ENCODE measurements at places on chromosomes 2 and 18.

GRCh38 chr2:36530178-36530982 lies 67.6 kb downstream of the FEZ2 start:
- no peak for DNase-seq

DNA sequence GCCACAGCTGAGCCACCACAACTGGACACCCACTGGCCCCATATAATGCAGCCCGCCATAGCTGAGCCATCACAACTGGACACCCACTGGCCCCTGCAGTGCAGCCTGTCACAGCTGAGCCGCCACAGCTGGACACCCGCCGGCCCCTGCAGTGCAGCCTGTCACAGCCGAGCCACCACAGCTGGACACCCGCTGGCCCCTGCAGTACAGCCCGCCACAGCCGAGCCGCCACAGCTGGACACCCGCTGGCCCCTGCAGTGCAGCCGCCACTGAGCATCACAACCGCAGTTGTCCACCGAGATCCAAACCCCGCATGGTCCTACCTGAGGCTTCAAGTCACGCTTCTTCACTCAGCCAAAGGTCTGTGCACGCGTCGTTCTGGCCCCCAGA lies 134.2 kb downstream of the PXDN start:
- no peak for DNase-seq

DNA sequence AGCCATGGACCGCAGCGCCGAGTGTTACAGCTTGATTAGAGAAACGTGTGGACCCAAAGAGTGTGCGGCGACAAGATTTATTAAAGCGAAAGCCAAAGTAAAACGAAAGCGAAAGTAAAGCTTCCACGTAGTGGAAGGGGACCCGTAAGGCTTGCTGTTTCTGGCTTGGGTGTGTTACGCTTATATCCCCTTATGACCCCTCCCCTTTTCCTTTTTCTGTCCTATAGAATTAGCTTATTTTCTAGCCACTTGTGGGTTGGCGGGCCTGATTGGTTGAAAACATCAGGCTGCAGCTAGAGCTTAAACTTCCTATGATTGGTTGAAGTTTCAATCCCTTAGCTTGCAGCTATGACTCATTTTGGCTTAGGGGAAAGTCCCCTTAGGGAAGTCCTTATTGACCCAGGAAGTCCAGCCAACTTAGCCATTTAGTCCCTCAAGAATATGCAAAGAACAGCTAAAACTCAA lies 969.7 kb downstream of the DCDC2C start:
- peak; percentile 22 for DNase-seq

DNA sequence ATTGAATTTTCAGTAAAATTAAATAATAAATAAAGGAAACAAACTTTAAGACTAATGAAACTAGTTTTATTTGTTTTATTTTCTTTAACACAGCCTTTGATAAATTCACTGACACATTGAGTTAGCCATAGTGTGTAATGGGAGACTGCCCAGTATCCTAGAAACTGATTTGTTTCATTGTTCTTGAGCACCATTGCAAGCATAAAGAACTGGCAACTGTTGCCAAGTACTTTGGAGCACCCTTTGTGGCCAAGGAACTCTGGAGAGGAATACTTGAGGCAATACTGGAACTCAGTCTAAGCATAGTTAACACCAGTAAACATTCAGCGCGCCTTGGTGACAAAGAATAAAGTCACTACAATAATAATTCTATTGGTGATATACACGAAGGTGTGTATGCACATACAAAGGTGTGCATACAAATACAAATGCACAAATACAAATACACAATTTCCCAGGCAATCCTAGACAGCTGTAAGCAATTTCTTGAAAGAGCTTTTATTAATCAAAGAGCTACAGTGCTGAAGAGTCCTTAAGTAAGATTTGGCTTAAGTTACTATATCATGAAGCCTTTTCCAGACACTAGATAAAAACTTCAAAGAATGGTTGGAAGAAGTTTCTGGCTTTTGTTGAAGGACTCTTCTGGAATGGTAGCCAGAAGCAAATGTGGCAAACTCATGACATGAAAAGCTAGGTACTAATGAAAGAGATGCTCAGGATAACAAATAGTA lies 1371.2 kb downstream of the LRP1B start:
- DNase-seq = no peak

DNA sequence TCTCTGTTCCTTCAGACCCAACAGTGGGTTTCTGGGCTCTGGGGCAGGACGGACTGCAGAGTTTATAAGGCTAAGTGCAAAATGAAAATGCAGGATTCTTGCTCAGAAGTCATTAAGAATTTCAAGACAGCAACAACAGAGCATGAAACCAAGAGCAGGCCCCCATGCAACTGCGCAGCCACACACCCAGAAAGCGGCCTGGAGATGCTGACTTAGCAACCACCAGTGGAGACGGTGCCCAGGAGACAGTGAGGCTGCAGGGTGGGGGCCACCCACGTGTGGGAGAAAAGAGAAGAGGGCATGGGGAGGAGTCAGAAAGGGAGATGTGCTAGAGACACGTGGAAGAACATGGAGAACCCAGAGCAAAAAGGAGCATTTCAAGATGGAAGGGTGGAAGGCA lies 66.5 kb downstream of the GALNT14 start:
- no peak for DNase-seq

DNA sequence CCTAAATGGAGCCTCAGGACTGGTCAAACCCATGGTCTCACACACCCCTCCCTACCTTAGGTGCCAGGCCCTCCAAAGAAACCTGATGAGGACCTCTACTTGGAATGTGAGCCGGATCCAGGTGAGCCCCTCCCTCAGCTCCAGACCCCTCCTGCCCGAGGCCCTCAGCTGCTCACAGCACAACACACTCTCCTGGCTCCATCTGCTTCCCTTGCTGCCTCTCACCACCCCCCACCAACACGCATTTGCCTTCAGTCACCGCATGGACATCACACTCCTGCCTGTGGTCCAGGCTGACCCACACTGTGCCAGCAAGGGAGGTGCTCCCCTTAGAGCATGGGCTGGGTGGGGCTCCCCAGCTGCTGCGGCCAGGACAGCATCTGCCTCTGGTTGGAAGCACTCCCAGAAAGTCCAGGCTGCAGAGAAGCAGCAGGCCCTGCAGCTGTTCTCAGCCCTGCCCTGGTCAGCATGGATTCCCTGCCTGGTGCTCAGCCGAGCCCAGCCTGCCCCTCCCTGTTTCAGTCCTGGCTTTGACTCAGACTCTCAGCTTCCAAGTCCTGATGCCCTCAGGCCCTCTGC lies 15.1 kb downstream of the SH2D6 start:
- DNase-seq = no peak
